Activated naive CD8-positive, alpha-beta T cell treated with anti-CD3 and anti-CD28 coated beads for 36 hours (primary cell): ENCODE measurements at places on chromosomes 12 and 14. TPM values are rescaled to one million over a fixed set of nuclear protein-coding genes. Genes with fewer than 3 reads are reported as not detected.

DNA sequence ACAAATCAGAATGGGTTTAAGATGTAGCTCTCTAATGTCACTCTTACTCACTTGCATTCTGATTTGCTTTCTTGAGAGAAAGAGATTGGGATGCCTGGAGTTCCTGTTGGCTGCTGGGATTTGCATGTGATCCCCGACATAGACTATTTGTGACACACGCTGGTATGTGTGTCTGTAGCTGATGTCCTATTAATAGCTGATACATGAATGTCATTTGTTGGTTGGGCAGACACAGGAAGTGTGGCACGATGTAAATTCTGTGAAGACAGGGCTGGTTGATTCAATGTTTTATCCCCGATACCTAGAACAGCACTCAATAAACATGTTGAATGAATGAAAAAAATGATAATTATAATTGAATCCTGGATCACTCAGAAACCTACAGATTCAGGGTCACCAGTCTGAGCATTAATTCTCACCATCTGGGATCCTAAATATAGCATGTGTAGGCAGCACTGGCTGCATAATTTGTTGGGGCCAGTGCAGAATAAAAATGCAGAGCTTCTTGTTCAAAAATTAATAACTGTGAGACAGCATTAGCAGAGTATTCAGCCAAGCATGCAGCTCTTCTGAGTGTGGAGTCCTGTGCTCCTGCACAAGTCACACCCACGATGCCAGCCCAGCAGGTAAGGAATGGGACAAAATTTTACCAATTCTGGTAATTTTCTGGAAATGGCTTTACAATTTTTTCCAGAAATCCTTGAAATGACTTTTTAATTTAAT, 35.5 kb upstream of the SOCS2 start:
- DNase-seq: no peak

DNA sequence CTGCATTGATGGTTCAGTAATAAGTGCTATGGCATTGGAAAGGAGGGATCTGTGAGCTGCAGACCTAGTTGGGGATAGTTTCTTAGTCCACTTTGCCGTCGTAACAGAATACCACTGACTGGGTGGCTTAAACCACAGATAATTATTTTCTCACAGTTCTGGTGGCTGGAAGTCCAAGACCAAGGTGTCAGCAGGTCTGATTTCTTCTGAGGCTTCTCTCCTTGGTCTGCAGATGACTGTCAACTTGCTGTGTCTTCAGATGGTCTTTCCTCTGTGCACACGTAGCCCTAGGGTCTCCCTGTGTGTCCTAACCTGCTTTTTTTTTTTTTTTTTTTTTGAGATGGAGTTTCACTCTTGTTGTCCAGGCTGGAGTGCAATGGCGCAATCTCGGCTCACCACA, 126.1 kb downstream of the MYRFL start:
- no peak for DNase-seq

Gene MYF5
- not detected for total RNA-seq

DNA sequence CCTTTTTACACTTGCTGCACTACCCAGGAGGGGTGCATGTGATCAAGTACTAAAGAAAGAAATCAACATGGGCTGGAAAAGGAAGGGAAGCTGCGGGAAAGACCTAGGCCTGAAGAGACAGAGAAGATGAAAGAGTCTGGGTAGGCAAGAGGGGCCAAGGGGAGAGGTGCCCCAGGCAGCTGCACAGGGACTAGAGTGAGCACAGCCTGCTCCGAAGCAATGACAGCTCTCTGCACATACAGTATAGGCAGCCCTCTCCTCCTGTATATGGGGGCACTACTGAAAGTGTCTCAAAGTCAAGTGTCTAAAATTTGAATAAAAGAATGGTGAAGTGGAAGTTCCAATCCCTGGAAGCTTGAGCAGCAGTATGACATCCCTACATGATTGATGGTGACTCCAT, 112.0 kb downstream of the TMTC1 start:
- no peak for DNase-seq

- no peak for DNase-seq
Measured at GRCh38 chr14:103085106-103086091, 1.4 kb downstream of the LBHD2 start.

DNA sequence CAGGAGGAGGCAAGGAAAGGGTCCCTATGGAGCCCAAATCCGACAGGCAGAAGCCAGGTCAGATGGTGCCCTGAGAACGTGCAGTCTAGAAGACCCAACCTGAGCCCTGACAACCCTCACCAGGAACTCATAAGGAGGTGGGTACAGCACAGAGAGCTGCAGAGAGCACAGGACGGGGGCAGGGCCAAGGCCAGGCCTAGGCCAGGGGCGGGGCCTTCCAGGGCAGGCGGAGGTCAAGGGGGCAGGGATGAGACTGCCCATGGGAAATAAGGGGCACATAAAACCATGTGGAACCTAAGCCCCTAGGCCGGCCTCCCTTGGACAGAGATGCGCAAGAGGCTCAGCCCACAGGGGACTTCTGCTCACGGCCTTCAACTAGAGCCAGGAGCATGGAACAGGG, 45.1 kb downstream of the SSH1 start:
- no peak for DNase-seq

Gene GARIN6
- total RNA-seq: not detected

Gene CCDC38
- 0.16 TPM for total RNA-seq

DNA sequence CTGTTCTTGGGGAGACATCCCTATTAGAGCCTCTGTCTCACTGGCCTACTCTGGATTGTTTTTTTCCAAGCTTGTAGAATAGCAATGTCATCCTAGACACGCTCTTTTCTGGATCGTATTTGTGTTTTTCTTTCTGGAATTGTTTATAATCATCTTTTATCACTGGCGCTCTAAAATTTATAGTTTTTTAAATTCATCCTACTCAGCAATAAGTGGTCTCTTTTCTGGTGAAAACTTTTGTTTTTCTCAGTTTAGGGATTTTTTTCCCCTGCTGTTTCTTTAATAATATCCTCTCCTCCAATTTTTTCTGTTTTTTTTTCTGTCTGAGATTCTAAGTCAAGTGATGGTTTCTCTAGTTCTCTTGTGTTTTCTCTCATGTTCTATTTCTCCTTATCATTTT, 25.2 kb downstream of the PDE6H start:
- no peak for DNase-seq

DNA sequence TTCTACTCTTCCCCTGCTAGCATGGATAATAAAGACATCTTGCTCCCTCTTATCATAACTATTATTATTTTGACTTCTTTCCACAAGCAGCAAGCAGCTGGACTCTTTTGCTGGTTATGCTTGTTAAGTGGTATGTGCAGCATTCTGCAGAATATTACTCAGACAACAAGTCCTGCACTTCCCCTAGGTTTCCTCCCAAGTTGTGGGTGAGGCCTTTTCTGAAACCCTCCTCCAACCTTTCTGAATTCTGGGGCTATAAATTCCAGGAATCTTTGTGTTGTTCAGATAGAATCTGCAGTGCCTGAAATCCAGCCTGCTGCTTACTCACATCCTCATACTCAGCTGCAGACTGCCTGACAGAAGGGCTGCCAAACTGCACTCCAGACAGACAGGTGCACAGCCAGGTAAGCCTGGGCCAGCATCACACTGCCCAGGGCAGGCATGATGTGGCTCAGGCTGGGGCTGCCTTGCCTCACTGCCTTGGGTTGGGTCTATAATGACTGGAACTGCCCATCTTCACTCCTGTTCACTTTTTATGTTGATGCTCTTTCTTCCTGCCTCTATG, 6.2 kb upstream of the DHRS2 start:
- DNase-seq: no peak

DNA sequence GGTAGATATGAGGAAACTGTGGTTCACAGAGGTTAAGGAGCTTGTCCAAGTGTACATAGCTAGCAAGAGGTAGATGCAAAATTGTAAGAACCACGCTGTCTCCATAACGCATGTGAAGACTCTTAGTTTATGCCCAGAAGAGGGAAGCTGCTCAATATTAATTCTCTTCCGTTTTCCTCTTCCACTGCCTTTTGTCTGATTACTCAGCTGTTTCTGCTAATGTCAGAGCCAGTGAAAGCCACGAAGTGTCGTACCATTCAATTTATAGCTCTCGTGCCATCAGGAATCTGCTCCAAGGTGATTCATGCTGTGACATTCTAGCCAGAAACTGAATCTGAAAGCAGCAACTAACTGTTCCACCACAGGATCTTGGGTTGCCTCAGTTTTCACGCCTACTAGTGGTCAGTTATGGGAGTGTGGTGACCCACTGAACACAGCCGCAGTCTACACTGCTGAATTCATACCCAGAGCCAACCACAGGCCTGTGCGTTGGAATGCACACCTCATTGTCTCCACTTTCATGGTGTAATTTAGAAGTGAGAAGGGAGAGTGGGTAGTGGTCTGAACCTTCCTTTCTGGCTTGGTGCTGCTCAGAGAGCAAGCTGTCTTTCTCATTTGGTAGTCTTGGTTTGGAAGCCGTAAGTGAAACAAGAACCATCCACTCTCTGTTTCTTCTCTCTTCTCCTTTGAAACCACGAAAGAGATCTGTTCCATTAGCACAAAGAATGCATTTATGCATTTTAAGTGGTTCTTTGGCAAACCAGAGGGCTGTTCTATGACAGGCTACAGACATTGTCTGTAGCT, 74.2 kb upstream of the NAP1L1 start:
- peak; percentile 88 for DNase-seq

DNA sequence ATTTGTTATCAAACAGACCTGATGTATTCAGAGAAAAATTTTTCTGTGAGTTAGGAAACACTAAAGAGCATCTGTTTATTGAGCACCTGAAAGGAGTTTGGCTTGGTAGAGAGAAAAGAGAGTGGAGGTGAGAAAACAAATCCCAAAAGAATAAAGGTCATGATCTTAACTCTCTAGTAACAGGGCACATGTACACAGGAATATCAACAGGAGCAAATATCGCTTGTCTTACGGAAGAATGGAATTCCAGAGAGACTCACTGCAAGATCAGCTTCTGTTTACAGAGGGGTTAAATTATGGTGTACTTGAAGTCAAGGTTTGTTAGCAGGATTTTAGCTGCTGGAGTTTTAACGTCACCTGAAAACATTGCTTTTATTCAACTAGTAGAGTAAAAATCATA, 78.8 kb downstream of the SPPL3 start:
- DNase-seq: no peak
